ENCODE measurements at places on chromosomes 12 and 14.
A peak's percentile ranks its signal among the peaks of the same experiment; 100 is the strongest.

GRCh38 chr14:56284641-56285040, 166.4 kb downstream of the PELI2 start:
- peak; percentile 84 for DNase-seq

DNA sequence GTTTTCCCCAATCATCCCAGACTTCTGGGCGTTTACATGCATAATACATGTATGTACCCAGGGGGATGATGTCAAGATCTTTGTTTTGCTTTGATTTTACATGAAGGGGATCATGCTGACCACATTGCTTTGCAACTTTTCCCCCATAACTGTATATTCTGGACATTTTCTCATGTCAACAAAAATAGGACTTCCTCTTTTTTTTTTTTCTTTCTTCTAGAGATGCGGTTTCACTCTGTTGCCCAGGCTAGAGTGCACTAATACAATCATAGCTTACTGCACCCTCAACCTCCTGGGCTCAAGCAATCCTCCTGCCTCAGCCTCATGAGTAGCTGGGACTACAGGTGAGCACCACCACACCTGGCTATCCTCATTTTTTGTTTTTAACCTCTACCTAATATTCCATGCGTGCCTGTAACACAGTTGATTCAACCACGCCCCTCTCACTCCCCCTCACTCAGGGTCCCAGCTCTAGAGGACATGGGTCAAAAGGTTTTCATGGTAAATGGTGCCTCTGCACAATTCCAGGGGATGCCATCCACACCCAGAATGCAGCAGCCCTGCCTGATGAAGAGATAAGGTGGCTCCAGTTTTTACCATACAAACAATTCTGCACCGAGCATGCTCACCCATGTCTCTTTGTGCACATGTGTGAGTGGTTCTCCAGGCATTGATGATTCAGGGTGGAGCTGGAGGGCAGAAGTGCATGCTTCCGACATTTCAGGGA, 32.0 kb upstream of the CIPC start:
- no peak for DNase-seq

DNA sequence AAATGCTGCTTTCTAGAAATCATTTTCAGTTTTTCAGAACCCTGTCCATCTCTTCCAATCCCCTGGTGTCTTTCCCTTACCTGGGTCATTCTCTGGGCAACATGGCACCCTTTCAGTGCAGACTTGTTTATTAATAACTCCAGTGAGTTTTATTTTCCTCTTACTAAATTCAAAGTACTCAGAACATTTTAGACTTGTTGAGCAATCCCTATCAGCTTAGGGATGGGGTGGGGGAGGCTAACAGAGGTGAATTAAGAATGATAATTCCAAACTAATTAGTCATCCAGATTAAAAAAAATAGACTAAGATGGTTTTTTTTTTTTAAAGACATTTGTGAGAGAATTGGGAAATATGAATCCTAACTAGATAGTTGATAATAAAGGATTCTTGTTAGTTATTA, 10.7 kb downstream of the GPRC5A start:
- DNase-seq: no peak

GRCh38 chr12:49126852-49127763, 4.1 kb downstream of the TUBA1B start:
- DNase-seq: peak; percentile 42

DNA sequence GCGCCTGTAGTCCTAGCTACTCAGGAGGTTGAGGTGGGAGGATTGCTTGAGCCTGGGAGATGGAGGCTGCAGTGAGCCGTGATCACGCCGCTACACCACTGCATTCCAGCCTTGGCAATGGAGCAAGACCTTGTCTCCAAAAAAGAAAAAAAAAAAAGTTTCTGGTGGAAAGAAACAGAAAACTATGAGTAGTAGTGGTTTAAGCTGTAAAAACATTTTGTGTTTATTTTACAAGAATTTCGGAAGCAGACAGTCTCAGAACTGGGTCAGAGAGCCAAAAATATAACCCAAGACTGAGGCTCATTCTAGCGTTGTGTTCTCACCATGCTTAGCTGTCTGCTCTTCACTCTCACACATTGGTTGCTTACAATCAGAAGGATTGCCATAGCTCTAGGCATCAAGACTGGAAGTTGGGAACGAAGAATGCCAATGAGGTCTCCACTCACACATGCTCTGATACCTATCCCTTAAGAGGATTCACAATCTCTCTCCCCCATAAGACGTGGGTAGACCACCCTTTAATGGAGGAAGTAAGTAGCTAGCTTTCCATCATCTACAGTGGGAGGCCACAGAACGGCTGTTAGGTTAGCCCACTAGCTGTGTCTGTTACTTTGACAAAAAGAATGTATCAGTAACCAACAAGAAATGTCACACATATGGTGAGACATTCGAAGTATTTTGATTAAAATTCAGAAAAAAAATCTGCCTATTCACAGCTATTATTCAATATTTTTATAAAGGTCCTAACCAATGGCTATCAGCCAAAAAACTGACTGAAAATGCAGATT, 117.6 kb upstream of the RASSF8 start:
- no peak for DNase-seq

- DNase-seq: no peak
Observed at GRCh38 chr12:26278666-26279065, 83.3 kb downstream of the SSPN start.

- DNase-seq: no peak
Observed at GRCh38 chr12:76739896-76740295, 24.0 kb upstream of the ZDHHC17 start.

DNA sequence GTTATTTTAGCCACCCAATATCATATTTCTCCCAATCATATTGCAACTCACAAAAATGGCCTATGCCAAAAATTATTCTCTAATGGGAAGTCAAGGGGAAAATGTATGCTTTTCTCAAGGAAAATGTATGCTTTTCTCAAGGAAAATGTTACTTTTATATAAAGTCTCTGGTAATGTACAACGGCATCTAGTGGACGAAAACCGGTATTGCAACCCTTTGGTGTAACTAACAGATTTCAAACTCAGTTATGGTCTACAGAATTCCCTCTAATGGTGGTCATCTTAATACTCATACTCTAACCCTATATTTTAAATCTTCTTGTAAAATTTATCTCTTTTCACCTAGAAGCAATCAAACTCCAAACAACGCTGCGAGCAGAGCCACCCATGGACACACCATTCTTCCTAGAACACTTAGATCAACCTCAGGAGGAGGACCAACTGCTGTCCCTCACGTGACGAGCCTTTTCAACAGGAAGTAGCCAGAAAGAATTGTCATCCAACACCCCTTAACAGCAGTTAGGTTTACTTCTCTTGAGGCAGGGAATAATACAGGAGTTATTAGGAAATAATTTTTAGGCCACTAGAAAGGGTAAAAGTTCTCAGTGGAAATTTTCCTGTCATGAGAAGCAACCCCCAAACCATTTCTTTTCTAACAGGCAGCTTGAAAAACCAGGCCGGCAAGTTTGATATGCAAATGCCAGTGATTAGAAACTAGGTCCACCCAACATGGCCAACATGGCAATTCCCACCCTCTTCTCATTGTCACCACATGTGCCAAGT, 20.1 kb downstream of the APOBEC1 start:
- DNase-seq: peak; percentile 40

DNA sequence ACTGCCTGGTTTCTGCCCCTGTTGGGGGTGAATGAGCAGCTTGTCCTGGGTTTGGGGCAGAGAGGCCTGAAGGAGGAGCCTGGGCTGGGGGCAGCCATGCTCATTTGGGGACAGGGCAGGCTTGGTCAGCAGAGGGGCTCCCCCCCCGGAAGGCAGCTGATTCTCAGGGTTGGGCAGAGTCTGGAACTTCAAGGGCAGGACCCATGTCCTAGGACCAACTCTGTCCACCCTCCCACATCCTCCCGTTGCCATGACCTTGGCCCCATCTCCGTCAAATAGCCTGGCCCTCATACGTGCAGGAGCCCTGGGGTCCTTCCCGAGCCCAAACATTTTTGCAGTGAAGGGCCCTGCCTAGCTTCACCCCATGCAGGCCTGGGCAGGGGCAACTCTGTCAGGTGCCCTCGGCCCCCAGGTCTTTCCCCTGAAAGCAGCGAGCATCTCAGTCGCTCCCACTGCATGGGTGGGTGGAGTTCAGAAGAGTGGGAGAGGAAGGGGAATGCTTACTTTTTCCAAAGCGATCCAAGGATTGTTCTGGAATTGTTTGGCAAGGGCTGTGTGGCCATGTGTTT, 32.6 kb downstream of the TNFAIP2 start:
- DNase-seq: no peak

- no peak for DNase-seq
Observed at GRCh38 chr14:84375235-84375634, 1154.7 kb upstream of the FLRT2 start.

DNA sequence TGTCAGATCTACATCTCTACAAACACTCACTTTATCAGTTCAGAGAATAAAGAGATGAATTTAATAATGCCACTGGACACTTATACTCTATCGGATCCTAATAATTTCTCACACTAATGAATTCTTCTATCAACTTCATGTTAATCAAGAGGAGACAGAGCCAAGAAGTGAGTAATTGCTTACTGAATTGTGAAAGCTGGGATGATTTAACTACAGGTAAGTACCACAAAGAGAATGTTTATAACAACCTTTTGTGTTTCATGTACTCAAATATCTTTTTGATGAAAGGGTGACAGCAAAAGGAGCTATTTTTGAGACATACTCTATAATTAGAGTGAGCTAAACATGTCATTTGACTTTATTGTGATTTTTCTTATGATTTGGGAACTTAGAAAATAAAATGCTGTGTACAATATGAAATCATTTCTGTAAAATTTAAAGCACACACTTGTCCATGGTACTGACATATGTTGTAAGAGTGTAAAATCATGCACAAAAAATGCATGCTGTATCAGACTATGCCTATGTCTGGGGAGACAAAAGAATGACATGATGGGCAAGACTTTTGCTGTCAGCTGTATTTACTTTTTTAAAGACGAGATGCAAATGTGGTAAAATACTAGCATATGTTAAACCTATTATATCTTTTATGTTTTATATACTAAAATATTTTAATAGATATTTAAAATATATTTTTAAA, 361.2 kb downstream of the CCER1 start:
- no peak for DNase-seq

GRCh38 chr12:29769162-29769858, 14.4 kb downstream of the TMTC1 start:
- no peak for DNase-seq

GRCh38 chr14:67237591-67237990, 3.6 kb upstream of the PALS1 start:
- DNase-seq: no peak

DNA sequence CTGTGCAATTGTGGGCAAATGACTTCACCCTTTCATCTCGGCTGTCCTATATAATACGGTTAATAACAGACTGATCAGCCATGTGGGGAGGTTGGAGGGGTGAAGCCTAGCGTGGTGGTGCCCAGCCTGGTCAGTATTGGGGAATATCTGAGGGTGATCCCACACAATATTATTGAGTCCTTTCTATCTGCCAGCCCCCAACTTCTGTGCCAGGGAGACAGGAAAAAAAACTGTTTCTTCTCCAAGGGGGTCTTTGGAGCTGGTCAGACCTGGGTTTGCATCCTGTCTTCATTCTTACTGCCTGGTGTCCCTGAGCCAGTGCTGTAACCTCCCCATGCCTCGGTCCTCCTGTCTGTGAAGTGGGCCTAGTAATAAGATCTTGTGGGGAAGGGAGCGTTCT, 6.5 kb downstream of the CYP46A1 start:
- DNase-seq: no peak

GRCh38 chr12:52155048-52155868, 36.6 kb downstream of the KRT80 start:
- no peak for DNase-seq

DNA sequence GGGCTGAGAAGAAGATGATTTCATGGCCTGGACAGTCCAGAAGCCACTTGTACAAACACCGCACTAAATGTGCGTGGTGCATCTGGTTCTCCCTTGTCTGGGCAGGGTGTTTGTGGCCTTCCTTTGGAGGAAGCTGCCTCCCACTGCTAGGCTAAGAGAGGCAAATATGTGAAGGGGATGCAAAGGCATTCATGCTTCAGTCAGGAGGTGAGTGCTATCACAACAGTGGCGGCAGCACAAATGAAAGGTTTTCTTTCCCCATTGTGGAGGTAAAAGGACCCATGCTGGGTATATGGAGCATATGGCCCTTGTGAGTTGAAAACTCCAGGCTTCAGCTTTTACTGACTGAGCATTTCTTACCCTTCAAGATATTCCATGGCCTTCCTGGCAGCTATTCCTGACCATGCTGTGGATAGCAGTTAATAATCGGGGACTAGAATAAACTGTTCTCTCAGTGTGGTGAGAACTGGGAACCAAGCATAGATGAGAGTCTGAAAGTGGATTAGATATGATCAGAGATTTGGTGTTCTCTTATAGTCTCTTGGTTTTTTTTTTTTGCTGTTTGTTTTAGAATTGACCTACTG, 69.9 kb downstream of the MYRFL start:
- no peak for DNase-seq

DNA sequence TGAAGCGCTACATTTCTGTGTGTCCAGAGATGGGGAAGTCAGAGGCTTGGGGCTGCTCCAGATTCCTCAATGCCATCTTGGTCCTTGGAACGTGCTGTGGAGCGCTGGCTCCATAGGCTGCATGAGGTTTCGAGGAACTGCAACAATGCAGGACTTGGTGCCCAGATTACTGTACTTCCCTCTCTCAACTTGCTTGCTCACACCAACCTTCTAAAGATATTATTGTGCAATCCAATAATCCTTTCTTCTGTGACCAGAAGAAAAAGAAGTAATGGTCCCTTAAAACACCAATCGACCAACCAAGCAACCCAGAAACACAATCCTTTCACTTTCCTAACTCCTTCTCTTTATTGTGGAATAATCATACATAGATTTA, 3.7 kb downstream of the PRICKLE1 start:
- no peak for DNase-seq

GRCh38 chr14:99479160-99479905, 1.3 kb downstream of the SETD3 start:
- no peak for DNase-seq

- no peak for DNase-seq
Observed at GRCh38 chr12:16300122-16300521, 22.6 kb upstream of the SLC15A5 start.

DNA sequence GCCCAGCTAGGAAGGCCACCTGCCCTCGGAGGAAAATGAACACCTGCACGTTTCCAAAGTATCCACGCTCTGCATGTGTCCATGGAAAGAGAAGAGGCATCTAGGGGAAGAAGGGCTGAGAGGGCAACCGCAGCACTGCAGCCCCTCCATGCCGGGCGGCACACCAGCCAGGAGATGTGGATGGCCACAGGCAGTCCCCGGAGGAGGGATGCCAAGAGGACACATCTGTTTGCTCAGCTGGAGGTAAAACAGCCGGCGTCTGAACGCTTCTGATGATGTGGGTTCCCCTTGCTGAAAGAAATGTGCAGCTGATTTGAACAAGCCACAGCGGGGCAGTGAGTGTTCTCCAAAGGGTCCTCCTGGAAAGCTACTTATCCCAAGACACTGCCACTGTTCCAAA, 34.0 kb downstream of the CHGA start:
- DNase-seq: no peak

DNA sequence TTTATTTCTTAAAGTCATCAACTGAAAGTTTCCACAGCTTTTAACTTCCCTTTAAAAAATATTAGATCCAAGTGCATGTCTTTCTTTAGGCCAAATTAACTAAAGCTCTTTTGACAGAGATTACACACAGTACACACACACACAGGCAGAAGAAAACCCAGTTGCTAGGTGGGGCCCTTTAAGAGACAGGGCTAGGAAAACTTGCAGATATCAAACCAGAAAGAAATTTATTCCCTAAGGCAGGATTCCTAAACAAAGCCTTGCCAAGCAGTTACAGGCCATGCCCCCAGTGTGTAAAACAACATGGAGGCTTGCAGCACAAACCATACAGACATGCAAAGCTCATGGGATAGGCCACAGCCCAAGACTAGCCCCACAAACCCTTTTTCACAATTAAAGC, 123.4 kb downstream of the FSCB start:
- no peak for DNase-seq

- peak; percentile 88 for DNase-seq
Observed at GRCh38 chr12:122437656-122438121, 15.2 kb upstream of the CLIP1 start.

Data from NCI-H524 (cell line).